BJ (cell line): ENCODE measurements at places on chromosomes 5 and 9.
A peak's percentile ranks its signal among the peaks of the same experiment; 100 is the strongest.

DNA sequence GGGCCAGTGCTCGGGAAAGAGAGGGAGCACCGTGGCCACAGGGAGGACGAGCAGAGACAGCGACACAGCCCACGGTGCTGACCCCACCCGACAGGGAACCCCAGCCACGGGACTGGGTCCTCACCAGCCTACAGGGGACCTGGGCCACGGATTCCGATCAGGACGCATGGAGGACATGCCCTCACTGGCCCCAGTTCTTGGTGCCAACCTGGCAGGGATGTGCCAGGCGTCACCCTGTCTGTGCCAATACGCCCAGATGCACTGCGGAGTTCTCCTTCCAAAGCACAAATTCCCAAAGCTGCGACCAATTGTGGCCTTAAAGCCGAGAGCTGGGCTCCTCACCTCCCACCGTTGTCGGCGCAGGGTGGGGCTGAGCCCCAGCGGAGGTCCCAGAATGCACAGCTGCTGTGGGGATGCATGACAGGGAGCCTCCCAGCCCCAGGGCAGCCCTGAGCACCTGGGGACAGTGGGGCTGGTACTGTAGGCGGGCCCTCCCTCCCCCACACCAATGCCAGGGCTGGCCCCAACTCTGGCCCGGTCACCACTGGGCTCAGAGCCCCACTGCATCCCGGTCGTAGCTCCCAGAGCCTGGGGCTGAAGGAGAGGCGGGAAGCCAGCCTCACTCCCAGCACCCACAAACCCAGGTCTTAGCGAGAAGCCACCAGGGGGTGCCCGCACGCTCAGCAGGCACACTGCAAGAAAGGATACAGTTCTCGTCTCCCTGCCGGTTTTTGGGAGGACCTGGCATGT is 44.2 kb downstream of the NKD2 start:
- DNase-seq, result no peak

- DNase-seq, result no peak
These were observed 9.4 kb upstream of the GALNT10 start for GRCh38 chr5:154181161-154181560.

GRCh38 chr5:170832241-170832640 is 29.6 kb upstream of the RANBP17 start:
- DNase-seq, result no peak

GRCh38 chr5:96963267-96963666 is 27.4 kb downstream of the LNPEP start:
- DNase-seq, result no peak

DNA sequence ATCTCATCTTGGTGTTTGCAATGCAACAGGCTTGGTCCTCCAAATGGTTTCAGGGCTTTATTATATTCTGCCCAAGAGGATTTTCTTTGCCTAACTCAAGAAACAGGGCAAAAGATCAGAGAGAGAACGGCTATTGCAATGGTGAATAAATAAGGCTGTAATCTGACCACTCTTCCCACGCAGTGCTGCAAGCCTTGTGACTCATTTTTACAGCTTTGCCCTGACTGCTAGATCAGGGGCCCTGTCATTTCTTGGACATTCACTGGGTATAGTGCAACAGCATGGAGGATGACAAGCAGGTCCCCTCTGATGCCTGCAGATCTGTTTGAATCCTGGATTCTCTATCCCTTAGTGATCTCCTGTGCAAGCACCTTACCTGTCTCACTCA is 459.1 kb downstream of the EBF1 start:
- no peak for DNase-seq

- no peak for DNase-seq
These were observed 212.5 kb downstream of the DEPDC1B start for GRCh38 chr5:60487476-60487875.

DNA sequence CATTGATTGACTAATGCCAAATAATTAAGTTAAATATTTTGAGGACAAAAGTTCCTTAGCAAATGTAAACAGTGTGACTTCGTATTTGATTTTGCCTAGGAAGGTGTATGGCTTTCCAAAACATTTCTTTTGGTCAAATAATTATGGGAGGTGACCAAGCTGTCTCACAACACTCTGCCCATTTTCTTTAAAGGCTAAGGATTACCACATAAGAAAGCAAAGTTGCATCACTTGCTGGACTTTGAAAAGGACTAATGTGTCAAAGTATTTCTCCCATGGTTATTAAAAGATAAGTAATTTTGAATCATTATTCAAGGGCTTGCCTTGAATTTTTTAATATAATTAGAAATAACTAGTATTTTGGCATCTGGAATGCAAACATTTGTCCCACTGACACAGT is 74.7 kb downstream of the HAPLN1 start:
- no peak for DNase-seq

- peak; percentile 4 for DNase-seq
These were observed 121.5 kb downstream of the EHMT1 start for GRCh38 chr9:137740312-137740711.

GRCh38 chr5:107483231-107484024 is 187.3 kb downstream of the EFNA5 start:
- no peak for DNase-seq

DNA sequence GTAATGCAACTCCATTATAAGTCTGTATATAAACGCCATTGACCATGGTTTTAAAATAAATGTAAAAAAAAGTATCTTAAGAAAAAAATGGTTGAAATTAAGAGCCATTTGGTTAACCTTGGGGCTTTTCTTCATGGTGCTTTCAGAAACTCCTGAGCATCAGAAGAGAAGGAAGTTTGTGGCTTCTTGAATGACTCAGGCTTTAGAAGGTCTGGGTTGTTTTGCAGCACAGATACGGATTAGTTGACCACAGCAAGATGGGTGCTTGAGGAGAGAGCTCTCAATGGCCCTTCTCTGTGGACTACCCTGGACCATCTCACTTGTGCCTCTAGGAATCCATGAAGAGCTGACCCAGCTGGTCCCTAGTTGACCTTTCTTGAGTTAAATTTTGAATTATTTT is 189.5 kb downstream of the TMEM38B start:
- no peak for DNase-seq

GRCh38 chr9:128249908-128250838 is 25.6 kb downstream of the GOLGA2 start:
- no peak for DNase-seq

GRCh38 chr5:94057217-94057616 is 315.8 kb upstream of the POU5F2 start:
- no peak for DNase-seq

GRCh38 chr5:172776235-172776594 is 5.2 kb upstream of the DUSP1 start:
- no peak for DNase-seq

DNA sequence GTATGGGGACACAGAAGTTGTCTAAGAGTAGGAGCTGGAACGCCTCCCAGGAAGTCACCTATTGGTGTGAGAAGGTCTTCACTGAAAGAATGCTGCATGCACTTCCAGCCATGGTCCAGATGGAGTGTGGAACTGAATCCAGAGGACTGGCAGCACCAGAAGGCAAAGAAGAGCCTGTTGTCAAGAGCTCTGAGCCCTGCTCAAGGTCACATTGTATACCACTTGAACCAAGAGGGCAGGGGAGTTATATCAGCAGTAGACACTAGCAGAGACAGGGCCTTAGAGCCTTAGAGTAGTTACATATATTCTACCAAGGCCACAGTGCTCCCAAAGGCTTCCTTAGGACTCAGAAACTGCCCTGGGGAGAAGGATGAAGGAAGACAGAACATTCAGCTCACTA is 130.8 kb upstream of the POC5 start:
- no peak for DNase-seq

- no peak for DNase-seq
These were observed 23.0 kb downstream of the FRRS1L start for GRCh38 chr9:109143881-109144562.

DNA sequence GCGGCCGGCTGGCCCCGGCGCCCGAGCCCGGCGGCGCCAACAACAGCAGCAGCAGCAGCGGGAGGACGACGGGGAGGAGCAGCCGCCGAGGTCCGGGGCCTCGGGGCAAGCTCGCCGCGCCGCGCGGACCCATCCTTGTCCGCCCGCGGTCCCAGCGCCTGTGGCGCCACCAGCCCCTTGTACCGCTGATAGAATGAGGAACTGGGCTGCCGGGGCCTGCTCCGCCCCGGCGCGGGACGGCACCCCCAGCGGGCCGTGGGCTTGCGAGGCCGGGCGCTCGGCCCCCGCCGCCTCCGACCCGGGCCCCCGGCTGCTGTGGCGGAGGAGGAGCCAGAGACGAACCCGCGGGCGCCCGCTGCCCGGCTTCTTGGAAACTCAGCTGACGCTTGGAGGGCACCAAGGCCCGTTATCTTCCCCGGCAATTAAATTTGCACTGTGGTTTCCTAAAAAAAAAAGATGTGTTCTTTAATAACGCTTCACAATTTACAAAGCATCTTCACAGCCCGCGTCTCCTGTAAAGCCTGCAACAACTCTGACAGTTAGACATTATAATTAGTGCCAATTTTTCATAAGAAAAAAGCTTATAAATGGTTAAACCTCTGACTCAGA is at the start of gene ARSB:
Gene ARSB (minus strand): TSS at position 195 of the 609 bp plus-strand sequence. CDS start 62 bp downstream, at position 133.
- no peak for DNase-seq

- DNase-seq, result no peak
These were observed 85.0 kb downstream of the CWC27 start for GRCh38 chr5:64853777-64854176.

- no peak for DNase-seq
These were observed 31.7 kb downstream of the DBH start for GRCh38 chr9:133667759-133668450.

DNA sequence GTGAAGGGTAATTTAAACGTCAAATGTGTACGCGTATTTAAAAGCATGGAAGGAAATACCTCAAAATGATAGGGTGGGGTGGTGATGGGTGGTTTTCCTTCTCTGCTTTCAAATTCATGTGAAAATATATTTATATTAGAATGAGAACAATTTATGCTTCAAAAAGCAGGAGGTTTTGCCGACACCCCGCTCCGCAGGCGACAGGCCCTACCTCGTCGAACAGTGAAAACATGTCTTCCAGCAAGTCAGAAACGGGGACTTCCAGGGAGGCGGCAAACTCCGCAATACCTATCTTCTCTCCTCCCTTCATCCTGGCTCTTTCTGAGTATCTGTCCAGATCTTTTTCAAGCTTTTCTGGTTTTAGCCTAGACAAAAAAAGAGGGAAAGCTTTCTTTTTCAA is 28.5 kb upstream of the SLC6A3 start:
- DNase-seq, result no peak

DNA sequence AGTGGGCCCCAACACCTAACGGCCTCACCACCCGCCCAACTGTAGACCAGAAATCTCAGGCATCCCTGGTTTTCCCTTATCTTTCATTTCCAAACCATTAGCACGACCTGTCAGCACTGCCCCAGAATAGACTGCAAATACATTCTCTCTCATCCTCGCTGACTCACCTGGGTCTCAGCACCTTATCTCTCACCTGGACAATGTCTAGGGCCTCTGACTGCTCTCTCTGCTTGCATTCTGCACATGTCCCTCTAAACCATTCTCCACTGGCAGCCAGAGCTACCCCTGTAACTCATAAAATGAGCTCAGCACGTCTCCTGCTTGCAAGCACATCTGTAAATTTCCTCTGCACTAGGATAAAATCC is 12.7 kb downstream of the CKMT2 start:
- no peak for DNase-seq

DNA sequence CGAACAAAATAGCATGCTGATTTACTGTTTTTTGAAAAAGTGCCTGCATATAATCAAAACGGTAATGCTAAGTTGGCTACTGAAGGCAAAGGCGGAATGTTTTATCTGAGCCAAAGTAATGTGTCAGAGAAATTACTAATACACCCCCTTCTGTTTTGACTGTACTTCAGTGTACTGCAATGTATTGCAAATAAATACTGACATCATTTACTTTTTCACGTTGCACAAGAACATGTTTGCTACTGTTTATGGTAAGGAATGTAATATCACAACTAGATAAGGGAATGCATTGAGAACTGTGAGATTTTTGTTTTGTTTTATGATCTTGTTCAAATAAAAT is 813 bp upstream of the AGTPBP1 start:
- DNase-seq, result no peak

DNA sequence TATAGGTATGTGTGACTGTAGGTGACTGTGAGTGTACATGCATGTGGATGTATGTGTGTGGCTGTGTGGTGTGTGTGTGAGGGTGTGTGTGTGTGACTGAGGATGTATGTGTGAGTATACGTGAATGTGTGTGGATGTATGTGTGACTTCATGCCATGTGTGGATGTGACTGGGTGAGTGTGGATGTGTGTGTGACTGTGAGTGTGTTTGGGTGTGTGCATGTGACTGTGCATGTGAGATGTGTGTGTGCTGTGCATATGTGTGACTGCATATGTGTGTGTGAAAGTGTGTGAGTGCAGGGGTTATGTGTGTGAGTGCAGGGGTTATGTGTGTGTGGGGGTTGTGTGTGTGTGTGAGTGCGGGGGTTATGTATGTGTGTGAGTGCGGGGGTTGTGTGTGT is 42.3 kb downstream of the RXRA start:
- no peak for DNase-seq

DNA sequence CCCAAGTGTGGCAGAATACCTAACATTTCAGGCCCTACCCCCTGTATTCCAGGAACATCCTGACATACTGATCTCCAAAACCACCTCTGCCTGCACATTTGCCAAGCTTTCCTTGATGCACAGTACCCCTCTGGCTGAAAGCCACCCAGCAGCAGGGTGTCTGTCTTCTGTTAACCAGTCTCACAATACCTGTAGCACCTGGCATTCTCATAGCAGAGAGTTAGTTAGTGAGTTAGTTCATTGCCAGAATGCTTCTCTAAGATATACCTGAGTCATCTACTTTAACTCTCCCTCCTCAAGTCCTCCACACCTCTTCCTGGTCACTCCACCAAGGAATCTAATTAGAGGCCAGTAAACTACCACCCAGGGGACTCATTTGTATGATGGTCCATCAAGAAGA is 46.1 kb upstream of the IL7R start:
- DNase-seq, result no peak

- DNase-seq, result no peak
These were observed 32.4 kb upstream of the PUM3 start for GRCh38 chr9:2876320-2876719.

DNA sequence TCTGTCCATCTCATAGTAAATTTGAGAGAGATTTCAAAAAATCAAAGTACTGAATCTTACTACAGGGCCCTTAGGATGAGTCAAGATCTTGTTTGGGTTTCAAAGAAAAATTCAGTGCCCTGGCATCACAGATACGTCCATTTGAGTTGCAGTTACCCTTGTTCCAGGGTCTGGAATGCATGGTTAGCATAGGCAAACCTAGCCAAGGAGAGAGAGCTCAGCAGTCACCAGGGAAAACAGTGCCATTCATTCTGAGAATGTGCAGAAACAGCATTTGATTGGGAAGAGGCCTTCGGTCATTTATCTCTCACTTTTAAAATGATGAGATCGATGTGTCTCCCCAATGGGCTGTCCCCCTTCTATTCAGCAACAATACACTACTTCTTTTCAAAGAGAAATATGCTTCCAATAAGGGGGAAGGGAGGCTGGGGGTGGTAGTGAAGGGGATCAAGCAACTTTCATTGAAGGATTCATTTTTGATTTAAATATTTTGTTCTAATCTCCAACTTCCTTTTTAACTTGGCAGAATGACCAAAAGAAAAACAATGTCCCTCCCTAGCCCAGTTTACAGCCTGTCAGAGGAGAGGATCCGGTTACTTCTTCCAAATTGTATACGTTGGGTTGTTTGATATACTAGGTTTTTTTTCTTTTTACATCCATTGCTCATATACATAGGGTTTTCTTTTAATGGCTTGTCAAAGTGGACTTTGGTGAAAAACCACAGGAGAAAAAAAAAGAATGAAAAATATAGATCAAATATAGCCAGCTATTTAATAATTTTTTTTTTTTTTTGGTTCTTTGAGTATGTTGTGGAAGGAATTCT is 491.1 kb downstream of the CCDC171 start:
- DNase-seq, result no peak
